Panc1 (cell line): ENCODE measurements at places on chromosomes 1 and 21. TPM values are rescaled to one million over a fixed set of nuclear protein-coding genes. Genes with fewer than 3 reads are reported as not detected.

- no peak for DNase-seq
Measured at GRCh38 chr1:154622503-154623039, 14.6 kb upstream of the ADAR start.

- DNase-seq, result no peak
Measured at GRCh38 chr21:36542312-36543101, 62.6 kb upstream of the CLDN14 start.

DNA sequence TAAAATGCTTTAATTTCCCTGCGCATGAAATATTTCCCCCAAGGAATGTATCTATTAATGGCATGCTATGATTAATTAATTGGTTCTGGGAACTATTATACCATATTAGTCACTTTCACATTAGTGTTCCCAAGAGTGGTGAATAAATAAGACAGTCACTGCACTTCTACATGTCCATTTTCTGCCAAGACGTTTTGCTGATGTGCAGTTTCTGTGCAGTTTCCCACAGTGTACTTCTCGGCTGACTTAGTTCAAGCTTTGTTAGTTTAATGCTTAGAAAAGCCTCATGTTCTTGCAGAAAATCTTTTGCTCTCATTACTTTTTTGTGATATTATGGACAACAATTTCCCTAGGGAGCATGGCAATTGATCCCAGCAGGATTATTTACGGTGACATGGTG, 1014.5 kb downstream of the BRINP3 start:
- DNase-seq, result no peak

DNA sequence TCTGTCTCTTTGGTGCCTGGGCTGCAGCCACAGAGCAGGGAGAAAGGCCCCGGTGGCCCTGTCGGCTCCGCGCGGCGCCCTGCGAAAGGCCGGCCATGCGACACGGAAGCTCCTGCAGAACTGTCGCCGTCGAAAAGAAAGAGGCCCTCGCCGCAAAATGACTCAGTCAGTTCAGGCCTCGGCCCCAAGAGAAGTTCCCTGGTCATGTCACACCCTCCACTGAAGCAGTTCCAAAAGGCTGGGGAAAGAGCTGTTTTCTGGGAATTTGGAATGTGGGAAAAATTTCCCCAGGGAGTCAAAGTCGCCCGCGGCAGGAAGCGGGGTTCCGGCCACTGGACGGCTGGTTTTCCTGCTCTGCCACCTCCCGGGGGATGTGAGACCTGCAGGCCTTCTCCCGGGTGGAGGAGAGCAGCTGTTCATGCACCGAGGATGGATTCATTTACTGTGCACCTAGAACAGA, 115.8 kb upstream of the ZNF678 start:
- no peak for DNase-seq

DNA sequence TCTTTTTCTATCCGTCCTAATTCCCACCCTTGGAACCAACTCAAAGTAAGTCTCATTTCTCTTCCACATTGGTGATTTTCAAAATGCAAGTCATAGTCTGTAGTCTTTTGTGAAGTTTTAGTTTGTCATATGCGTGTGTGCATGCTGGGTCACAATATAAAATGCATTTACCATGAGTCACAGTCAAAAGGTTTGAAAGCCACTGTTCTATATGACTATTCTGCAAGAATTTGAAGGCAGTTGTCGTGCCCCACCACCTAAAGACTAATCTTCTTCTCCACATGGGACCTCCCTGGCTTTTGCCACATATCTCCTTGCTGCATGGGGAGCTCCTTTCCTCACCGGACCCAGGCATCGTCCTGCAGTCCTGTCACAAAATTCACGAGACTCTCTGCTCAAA, 1.6 kb downstream of the STPG1 start:
- no peak for DNase-seq

DNA sequence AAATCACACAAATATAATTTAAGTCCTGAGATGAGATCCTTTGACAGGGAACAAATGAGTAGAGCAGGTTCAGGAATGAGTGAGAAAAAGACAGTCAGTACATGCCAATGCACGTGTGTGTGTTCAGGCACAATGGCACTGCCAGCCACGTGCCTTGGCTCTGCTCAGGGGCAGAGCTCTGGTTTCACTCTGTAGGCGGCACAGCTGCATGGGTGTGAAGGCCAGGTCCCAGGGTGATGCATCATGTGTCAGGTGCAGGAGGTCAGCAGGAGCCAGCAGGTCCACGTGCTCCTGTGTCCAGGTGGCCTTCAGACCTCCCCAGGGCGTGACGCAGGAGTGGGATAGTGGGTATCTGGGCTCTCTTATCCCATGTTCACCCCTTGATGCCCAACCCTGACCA, 386.1 kb downstream of the KCNH1 start:
- DNase-seq, result no peak

GRCh38 chr1:56409112-56409691, 170.2 kb downstream of the PLPP3 start:
- no peak for DNase-seq

DNA sequence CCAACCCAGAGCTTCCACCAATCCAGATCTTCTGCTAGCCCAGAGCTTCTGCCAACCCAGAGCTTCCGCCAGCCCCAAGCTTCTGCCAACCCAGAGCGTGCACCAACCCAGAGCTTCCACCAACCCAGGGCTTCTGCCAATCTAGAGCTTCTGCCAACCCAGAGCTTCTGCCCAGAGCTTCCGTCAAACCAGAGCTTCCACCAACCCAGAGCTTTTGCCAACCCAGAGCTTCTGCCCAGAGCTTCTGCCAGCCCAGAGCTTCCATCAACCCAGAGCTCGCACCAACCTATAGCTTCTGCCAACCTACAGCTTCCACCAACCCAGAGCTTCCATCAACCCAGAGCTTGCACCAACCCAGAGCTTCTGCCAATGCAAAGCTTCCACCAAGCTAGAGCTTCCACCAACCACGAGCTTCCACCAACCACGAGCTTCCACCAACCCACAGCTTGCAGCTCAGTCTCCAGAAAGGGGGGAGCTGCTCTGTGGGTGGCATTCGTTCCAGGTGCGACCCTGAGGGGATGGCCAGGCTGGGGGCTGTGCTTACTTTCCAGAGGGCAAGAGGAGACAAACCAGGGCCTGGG, 23.8 kb downstream of the CRYAA start:
- no peak for DNase-seq

DNA sequence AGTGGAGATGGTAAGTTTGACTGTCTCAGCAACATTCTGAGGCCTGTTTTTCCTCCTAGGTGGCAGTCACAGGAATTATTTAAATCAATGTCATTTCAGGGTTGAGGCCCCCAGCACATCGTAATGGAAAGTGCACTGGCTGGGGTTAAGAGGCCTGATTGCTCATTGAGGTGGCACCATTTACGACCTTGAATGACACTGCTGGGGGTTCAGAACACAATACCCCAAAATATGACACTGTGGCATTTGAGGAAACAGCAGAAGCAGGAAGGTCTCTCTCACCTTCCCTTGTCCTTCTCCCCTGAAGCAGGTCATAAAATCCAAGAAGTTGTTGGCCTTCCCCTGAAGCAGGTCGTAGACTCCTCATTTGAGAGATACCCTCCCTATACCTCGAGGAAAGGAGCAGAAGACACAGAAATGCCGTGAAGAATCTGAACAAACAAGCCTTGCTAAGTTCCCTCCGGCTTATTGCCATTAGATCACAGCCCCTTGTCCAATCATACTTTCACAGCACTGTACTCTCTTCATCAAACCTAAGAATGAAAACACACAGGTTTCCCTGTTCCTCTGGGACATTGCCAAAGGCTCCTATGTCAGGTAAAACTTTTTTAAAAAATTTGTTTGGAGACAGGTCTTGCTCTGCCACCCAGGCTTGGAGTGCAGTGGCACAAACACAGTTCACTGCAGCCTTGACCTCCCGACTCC, 71.3 kb downstream of the S1PR1 start:
- DNase-seq, result no peak

LRRC8B gene
- 27.3 TPM for total RNA-seq

CA6 gene
- not detected for total RNA-seq

LHX8 gene
- total RNA-seq, result not detected

FOXD3 gene
- 0.80 TPM for total RNA-seq

RASSF5 gene
- 1.6 TPM for total RNA-seq

PRAMEF27 gene
- total RNA-seq, result not detected

C4BPB gene
- total RNA-seq, result 0.62 TPM

HSD3B1 gene
- not detected for total RNA-seq
